Upper lobe of right lung (tissue), 1 donor: ENCODE measurements at places on chromosomes 6 and 20.

GRCh38 chr6:147166360-147166944 lies 37.8 kb upstream of the STXBP5 start:
- DNase-seq: no peak

DNA sequence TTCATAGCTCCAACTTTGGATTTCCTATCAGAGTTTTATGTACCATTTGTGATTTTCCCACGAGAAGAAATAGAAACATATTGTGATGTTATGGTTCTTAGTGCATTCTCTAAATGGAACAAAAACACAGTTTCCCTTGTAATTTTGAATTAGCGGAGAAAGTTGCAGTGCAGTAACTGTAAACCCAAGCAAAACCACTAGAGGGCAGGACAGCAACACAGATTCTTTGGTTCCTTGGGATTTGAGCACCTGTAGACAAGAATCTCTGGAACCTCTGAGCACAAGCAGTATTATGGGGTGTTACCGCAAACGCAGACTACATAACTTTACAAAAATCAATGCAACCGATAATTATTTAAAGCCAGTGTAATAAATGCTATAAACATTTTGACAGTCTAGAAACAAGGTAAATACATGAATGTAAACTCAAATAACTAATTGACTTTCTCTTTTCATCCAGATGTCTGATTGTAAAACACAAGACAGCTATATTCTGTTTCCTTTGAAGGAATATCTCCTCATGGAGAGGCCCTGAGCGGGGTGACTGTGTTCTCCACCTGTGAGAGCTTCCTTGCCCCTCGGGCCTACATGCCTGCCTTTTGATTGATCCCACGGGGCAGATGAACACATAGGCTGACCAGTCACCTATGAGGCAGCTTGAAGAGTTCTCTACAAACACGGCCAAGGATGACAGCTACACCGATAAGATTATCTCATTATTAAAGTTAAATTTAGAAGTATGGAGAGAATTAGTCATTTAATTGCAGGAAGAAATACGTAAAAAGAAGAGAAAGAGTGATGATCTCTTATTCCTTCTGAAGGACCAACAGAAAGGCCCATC lies 67.5 kb upstream of the COL21A1 start:
- DNase-seq: no peak

- DNase-seq: no peak
Measured at GRCh38 chr20:38776363-38776762, 28.1 kb downstream of the ACTR5 start.

DNA sequence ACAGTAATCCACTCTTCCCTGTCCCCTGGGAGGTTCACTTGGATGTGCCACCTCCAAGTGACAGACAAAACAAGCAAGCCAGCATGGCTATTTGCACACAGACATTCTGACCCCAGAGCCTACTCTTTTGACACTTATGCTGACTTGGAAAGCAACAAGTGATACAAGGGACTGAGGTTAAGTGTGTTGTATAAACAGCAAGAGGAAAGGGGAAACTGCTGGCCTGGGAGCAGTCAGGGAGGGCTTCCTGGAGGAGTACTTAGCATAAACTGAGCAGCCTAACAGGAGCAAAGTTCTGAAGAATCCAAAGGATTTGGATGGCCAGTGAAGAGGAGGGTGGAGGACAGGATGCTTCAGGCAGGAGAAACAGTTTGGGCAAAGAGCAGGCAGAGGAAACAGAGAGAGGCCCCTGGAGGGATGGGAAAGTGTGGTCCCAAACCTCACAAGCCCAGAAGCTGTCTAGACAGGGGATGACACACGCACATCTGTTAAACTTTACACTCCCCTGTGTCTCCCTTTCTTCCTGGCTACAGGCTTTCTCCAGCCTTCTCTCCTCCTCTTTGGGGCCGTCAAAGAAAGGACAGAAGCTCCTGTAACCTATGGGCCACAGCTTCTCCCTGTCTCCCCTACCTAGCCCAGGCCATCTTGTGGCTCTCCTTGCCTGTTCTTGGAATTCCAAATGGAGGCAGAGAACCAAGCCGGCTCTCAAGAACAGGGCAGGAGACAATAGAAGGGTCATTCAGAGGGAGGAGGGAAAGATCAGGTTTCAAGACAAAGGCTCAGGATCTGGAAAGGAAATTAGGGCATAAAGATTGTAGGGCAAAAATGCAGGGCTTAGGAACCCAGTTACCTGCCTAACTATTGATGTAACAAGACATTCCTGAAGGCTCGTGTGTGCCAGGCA lies 19.3 kb downstream of the SULF2 start:
- no peak for DNase-seq

DNA sequence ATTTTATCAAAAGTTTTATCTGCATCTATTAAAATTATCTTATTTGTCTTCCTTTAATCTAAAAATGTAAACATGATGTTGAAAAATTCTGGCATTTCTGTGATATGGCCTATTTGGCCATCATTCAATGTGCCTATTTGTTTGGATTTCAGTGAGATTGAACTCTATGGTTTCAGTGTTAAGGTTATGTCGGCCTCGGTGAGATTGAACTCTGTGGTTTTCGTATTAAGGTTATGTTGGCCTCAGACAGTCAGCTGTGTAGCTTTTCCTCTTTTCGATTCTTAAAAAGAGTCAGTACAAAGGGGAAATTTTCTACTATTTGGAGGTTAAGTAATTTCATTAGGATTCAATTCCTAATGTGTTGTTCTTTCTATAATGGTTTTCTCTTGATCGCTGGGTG lies 320.6 kb downstream of the PACRG start:
- DNase-seq: no peak

- no peak for DNase-seq
Measured at GRCh38 chr20:36540551-36541211, 638 bp upstream of the MYL9 start.

- DNase-seq: no peak
Measured at GRCh38 chr6:32967151-32968091, 973 bp upstream of the BRD2 start.

DNA sequence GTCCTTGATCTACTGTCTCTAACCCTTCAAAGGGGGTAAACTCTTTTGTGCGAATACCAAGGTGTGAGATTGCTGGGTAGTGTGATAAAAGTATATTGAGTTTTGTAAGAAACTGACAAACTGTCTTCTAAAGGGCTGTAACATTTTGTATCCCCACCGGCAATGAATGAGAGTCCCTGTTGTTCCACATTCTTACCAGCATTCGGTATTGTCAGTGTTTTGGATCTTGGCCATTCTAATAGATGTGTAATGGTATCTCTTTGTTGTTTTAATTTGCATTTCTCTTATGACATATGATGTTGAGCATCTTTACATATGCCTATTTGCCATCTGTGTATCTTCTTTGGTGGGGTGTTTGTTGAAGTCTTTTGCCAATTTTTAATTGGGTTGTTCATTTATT lies 1090.7 kb downstream of the KIF16B start:
- no peak for DNase-seq

DNA sequence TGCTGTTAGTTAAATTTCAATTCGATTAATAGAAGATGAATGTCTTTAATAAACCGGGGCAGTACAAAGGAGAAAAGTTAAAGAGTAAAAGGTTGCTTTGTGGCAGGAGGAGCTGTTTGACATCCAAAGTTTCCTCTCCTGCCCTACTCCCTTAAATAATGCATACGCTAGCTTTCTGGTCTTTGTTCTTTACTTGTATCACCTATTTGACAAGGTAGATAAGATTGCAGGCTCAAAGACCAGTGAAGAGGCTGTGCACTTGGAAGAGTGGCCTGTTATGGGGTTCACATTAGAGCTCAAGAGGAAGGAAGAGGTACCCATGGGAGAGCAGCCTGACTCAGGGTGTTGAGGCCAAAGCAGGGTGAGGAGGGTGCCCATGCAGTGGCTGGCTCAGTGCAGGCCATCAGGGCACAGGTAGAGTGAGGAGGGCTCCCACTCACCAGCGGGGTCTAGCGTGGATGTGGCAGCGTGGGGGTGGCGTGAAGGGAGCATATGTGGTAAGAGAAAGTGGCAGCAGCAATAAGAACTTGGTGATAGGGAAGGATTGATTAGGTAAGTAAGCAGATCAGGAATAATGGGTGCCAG lies 29.3 kb upstream of the KLHL31 start:
- no peak for DNase-seq

GRCh38 chr20:61236713-61237112 lies 15.3 kb upstream of the CDH4 start:
- no peak for DNase-seq

DNA sequence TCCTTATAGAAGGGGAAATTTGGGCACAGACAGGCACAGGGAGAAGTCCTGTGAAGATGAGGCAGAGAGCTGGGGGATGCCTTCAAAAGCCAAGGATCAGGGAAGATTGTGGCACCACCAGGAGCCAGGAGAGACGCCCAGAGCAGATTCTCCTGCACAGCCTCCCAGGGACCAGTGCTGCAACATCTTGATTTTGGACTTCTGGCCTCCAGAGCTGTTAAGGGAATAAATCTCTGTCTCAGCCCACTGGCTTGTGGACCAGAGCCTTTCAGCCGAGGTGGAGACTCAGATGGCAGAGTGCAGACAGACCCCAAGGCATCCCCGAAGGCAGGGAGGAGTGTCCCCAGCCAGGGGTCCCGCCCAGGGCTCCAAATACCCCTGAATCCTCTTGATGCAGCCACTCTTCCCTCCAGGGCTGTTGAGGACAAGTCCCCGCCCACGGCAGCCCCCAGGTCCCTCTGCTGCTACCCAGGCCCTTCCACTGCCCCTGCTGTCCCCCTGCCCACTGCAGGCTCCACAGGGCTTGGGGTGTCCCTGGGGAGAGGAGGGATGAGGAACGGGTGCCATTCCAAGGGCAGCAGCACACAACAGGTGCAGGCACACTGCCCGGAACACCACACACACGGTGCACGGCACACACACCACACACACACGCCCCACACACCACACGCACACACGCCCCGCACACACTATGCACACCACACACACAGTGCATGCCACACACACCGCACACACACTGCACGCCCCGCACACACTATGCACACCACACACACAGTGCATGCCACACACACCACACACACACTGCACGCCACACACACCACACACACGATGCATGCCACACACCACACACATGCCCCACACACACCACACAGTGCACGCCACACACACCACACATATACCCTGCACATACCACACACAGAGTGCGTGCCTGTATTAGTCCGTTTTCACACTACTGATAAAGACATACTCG lies 311.4 kb downstream of the TAF4 start:
- no peak for DNase-seq

GRCh38 chr6:159829526-159829925 lies 29.4 kb downstream of the PNLDC1 start:
- no peak for DNase-seq

GRCh38 chr6:158565482-158566040 lies 5.7 kb downstream of the TMEM181 start:
- DNase-seq: no peak

DNA sequence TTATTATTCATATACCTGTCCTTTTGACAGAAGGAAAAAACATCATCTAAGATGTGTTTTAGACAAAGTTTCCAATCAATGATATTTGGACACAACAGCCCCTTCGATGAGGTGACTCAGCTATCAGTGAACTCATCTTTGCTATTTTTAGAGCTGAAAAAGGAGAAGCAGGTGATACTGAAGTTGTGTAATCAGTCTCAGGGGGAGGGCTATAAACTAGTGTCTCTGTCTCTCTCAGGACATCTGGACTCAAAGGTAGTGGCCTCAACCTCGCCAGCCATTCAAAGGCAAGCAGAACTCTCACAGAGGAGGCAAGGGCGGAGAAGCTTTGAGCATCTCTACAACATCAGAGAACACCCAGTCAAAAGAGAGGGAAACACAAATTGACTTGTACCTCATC lies 135.4 kb downstream of the BFSP1 start:
- DNase-seq: no peak

GRCh38 chr20:41507436-41507835 lies 110.7 kb downstream of the CHD6 start:
- no peak for DNase-seq

- DNase-seq: no peak
Measured at GRCh38 chr6:7684076-7684475, 41.8 kb upstream of the BMP6 start.

GRCh38 chr6:22284666-22285065 lies 12.2 kb downstream of the PRL start:
- no peak for DNase-seq

DNA sequence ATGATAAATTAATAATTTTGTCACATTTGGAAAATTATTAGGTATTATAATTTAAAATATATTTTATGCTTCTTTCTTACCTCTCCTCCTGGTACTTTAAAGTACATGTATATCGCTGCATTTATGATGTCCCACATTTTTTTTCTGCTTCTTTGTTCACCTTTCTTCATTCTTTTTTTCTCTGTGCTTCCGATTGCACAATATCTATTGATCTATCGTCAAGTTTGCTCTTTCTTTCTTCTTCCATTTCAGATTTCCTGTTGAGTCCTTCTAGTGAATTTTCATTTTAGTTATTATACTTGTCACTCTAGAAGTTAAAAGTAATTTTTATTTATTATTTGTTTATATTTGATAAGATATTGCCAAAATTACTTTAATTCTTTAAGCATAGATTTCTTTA lies 441.0 kb upstream of the HS3ST5 start:
- DNase-seq: no peak

DNA sequence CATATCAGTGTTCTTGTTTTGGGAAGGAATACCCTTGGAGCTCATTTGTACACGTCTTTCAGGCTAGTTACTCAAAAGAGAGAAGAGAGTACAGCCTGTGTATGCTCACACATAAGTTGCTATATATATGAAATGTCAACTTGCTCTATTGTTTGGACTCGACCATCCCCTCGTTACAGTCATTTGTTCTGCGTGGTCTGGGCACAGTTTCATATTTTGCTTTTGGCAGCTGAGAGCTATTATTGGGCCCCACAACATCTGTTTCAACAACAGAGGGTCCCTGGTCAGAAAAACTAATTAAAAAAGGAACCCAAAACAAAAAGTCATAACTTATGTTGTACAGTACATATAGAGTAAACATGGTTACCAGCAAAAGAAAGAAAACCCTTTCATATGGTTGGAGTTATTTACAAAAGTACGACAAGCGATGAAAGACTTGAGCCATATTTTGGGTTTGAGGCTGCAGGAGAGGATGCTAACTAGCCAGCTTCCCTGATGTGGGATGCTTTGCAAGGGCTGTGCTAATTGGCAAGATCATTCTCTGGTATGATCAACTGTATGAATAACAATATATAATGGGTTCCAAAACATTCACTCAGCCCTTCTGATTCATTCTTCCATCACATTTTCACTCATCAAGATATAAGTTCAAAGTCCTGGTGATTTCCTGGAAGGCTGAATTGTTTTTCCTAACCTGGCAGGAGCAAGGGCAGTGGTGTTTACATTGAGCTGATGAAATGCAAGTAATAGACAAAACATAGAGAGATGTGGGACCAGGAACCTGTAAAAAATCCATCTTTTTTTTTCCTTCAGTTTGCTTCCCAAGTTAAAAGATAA lies 137.9 kb downstream of the RPS12 start:
- DNase-seq: no peak

DNA sequence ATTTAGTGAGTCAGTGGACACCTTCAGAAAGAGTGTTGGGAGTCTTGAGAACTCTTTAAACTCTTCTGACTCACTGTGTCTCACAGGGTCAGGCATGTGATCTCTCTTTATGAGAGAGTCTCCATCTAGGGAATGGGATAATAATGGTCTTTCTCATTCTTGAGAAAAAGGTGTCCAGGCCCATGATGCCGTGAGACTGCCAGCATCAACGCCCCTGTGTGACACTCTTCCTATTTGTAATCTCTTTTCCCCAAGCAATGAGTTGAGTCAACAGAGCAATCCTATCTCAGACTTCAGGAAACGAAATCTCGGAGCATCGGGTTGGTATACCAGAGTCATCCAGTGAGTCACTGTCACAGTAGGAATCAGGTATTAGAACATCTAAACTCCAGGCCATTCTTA lies 82.3 kb upstream of the BMP2 start:
- no peak for DNase-seq
